Urinary bladder (tissue), 4 donors: ENCODE measurements at places on chromosomes 1 and 21.

DNA sequence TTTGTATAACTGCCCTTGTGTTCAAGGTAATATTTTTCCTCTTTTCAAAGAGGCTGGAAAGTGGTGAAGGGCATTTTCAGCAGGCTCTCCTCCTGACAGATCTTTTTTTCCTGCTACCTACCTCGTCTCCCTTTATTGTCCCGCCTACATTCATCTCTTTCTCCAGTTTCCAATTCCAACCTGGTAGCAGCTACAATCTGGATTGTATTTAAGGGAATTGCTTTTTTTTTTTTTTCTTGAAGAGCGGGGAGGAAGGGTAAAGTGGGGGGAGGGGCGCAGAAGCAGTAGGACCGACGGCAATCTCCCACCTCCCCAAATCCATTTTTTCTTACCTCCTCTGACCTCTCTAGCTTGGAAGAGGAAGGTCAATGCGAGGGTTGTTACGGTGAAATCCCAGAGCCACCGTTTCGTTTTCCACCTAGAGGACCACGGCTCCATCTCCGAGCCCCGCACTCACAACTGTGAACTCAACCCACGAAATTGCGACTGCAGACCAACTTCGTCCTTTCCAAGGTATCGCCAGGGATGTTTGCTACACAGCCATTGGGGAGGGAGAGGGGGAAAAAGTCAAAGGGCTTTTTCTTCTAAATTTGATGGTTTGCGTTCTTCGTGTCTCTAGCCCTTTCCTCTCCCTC is 464 bp downstream of the COL11A1 start:
- DNase-seq: no peak

DNA sequence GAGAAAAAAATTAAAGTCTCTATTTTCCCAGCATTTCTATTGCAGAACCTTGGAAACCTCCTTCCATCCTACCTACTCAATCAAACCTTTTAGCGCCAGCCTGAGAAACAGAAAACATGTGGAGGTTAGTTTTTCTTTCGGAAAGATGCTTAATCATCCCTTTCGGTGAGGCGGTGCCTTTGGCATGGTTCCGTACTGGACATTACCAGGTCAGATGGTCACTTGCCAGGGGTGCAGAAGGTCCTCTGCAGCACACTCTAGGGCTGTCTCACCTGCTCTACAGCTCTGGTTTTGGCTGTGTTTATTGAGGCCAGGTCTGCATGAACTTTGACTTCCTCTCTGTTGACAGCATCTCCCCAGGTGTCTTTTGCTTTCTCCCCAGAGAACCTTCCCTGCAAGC is 121.5 kb downstream of the PLD5 start:
- DNase-seq: no peak

GRCh38 chr1:156773607-156774006 is 6.3 kb downstream of the PRCC start:
- no peak for DNase-seq

- DNase-seq: no peak
Observed at GRCh38 chr1:242586360-242586680, 61.8 kb upstream of the PLD5 start.

GRCh38 chr1:47031585-47031984 is 8.1 kb downstream of the CYP4X1 start:
- no peak for DNase-seq

DNA sequence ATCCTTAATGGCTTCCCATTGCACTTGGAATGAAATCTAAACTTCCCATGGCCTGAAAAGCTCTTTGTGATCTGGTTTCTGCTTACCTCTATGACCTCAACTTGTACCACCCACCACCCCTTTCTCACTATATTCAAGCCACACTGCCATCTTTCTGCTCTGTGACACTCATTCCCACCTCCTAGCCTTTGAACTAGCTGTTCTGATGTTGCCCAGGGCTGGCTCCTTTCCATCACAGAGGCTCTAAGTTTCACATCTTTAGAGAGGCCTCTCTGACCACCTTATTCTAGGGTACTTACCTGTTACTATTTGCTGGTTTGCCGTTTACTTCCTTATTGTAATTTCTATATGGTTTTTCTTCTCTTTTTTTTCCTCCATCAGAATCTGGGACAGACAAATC is 4.2 kb downstream of the MPZL1 start:
- DNase-seq: no peak

DNA sequence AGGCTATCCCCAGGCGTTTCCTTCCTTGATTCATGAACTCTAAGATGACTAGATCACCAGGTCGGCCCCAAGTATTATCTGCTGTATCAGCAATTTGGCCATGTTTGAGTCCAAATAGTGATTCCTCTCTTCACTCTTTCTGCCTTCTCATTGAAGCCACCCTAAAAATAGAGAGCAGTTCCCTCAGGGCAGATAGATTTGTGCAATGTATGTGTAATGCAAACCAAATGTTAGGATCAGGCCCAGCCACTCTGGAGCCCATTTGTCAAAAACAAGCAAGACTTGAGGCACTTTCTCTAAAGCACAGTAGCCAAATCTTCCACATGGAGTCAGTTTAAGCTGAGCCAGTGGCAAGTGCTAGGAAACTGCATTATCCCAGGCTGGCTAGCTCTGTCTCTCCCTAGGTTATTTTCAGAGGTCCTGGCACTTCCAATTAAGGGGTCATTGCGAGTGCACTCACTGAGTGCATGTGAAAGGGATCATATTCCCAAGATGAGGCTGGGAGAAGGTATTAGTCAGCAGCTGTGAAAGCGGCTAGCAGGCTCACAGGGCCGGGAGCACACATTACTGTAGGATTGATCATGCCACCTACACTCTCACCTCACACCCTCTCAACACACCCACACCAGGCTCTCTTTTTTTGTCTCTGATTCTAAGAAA is 97.9 kb upstream of the RAB3GAP2 start:
- DNase-seq: no peak

- no peak for DNase-seq
Observed at GRCh38 chr1:46689356-46689755, 17.7 kb downstream of the TEX38 start.

DNA sequence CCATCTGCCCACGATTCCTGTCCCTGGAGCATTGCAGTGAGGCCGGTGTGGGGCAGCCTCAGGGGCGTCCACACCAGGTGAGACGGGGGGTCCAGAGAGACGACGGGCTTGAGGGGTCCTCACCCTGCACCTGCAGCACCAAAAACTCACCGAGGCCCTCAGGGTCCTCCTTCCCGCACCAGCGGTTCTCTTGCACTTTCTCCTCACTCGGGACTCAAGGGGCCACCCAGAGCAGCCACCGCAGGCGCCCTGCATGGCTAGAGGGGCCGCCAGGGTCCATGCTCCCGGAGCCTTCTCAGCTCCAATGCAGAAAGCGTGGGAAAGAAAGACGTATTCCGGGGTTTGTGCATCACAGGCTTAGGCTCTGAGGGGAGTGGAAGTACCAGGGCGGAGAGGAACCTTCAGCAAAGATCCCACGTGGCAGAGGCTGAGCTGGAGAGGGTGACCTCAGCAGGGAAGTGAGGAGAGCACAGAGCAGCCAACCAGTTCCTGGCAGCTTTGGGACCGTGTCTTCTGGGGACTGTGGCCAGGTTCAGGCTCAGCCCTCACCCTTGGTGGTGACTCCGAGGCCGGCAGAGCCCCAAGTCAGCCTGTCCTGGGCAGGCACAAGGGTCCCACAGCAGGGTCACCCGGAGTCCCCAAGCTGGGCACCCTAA is 19.5 kb upstream of the COL6A2 start:
- no peak for DNase-seq

DNA sequence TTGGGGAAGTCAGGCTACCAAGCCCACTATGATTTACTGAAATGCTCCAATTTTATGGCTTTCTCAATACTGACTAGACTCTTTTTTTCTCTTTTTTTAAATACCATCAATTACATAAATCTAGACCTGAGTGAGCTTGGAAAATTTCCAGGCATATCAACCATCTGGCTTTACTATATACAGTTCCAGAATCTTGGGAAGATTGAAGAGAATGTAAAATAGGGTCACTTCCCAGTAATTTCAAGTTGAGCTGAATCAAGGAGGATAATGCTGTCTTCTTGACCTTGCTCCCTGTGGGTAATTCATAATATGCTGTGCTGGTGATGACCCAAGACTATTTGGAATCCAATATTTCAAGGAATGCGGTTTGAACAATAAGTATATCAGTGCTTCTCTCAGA is 108.1 kb downstream of the MAP3K21 start:
- DNase-seq: no peak

GRCh38 chr1:84855691-84856630 is 37.0 kb downstream of the LPAR3 start:
- no peak for DNase-seq

DNA sequence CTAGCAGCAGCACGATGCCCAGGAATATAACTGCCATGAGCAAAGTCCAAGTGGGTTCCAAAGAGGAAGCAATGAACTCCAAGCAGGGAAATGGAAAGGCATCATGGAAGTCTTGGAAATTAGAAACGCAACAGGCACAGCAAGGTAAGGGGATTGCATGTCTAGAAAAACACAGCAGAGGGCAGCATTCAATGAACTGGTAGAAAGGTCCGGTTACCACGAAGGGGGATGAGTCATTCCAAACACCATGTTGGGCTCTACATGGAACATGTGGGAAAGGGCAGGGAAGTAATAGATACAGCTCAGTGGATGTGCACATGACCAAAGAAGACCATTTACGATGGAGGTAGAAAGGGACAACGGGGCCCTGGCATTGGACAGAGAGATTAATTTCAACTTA is 36.4 kb downstream of the RXRG start:
- no peak for DNase-seq

GRCh38 chr1:30331415-30332065 is 391.8 kb downstream of the MATN1 start:
- no peak for DNase-seq

DNA sequence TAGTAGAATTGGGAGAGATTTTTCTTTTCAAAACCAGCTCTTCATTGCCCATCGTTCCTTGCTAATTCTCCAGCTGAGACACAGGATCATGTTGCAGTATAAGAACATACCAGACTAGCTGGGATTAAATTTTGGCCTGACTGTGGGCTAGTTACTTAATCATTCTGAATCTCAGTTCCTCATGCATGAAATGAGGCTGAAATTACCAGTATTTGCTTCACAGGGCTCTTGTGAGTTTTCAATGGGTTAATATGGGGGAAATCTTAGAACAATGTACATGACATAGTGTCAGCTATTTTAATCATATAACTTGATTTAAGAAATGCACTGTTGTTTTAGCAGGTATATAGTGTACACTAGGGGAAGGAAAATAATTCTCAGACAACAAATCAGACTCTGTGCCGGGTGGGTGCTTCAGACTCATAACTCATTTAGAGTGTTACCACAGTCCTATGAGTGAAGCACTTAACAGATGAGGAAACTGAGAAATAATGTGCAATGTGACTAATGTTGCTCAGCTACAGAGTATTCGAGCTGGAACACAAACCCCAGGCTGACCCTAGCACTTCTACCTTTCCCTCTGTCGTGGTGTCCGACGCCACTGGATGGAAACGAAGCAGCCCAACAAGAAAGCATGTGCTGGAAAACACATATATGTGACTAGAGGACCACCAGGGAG is 137.6 kb upstream of the SGIP1 start:
- DNase-seq: no peak

- DNase-seq: no peak
Observed at GRCh38 chr1:224880593-224881307, 48.7 kb upstream of the DNAH14 start.

GRCh38 chr1:178528953-178529335 is 16.0 kb downstream of the TEX35 start:
- no peak for DNase-seq

DNA sequence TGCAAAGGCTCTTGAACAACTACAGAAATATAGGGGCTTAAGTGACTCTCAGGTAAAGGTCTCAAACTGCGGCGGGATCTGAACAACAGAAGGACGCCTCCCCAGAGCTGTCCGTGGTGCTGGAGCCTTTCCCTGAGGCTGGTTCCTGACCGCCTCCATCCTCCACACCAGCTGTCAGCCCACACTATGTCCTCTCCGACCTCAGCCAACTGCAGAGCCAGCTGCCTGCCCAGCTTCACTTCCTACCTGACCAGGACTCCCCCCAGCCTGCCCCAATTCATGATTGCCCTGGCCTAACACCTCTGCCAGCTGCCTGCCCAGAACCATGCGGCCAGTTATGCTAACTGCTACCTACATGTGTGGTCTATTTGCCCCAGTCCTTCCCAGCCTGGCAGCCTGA is 63.6 kb upstream of the ZC3H12A start:
- DNase-seq: no peak

GRCh38 chr1:226960256-226960655 is 20.2 kb downstream of the COQ8A start:
- no peak for DNase-seq

GRCh38 chr1:159008744-159009188 is 941 bp upstream of the IFI16 start:
- DNase-seq: no peak

DNA sequence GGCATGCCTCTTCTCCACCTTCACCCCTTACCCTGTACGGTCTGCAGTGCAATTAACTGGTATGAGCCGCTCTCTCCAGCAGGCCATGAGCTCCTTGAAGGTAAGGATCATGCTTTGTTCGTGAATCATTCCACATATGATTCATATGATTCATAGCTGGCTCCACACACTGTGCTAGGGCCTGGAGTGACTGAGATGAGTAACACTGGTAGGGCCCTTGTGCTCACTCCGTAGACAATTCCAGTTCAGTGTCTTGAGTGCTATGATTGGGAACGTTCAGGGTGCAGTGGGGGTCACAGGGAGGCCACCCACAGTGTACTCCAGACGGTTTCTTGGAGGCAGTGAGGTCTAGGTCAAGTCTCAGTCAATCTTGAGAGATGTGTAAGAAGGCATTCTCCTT is 239.8 kb downstream of the LMX1A start:
- no peak for DNase-seq

- DNase-seq: no peak
Observed at GRCh38 chr1:201912832-201913231, 24.1 kb downstream of the SHISA4 start.

- no peak for DNase-seq
Observed at GRCh38 chr1:197174818-197175217, 28.3 kb upstream of the ASPM start.

- no peak for DNase-seq
Observed at GRCh38 chr1:87240661-87241285, 87.9 kb upstream of the LMO4 start.

DNA sequence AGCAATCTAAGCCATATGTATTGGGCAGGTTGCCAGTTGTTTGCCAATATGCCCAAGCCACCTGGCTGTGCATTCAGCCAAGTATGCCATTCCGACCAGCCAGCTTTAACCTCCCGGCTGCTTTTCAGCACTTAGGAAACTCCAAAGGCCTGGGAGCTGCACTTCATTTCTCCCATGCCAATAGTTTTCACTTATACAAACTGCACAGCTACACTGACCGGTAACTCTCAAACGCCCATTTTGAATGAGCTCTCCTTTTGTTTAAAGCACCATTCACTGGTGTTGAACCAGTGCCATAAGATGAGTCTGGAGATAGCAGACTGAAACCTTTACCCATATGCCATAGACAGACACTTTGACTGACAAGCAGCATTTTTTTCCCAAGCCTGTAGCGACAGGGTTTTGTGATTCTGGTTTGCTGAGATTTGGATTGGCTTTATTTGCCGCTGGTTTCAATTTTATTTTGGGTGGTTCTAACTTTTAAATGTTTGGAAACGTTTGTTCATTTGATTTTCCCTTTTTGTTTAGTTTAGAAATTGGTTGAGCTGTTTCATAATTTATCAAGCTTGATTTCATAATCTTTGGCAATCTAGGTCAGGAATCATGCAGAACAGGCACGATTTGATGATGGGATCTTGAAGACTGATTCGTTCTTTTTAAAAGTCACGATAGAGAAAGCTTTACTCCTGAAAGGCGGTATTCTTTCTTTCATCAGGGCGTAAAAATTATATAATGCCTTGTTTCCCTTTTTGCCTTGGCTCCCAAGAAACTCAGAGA is 144.6 kb downstream of the NFIA start:
- no peak for DNase-seq

- no peak for DNase-seq
Observed at GRCh38 chr1:226533220-226533619, 15.3 kb upstream of the STUM start.
